ENCODE measurements at places on chromosomes 7 and 10.

- DNase-seq: no peak
Observed at GRCh38 chr7:157669768-157670351, 333.1 kb downstream of the DNAJB6 start.

GRCh38 chr7:116449950-116450349, 49.6 kb upstream of the CAV2 start:
- no peak for DNase-seq

DNA sequence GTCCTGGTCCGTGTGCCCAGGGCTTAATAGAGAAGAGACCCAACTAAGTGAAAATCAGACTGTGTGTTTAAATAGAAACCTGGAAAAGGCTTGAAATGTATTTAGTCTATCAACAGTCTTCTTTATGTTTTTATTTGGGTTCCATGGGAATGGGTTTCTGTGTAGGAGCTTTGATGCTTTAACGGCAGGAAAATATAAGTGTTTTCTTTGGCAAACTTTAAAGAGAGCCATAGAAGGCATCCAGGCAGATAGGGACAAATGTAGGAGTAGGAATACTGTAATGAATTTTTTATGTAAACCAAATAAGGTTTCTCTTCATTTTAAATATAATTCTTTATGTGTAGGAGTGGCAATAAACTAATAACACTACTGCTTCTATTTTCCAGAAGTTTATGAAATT, 989.0 kb downstream of the GATA3 start:
- DNase-seq: no peak

DNA sequence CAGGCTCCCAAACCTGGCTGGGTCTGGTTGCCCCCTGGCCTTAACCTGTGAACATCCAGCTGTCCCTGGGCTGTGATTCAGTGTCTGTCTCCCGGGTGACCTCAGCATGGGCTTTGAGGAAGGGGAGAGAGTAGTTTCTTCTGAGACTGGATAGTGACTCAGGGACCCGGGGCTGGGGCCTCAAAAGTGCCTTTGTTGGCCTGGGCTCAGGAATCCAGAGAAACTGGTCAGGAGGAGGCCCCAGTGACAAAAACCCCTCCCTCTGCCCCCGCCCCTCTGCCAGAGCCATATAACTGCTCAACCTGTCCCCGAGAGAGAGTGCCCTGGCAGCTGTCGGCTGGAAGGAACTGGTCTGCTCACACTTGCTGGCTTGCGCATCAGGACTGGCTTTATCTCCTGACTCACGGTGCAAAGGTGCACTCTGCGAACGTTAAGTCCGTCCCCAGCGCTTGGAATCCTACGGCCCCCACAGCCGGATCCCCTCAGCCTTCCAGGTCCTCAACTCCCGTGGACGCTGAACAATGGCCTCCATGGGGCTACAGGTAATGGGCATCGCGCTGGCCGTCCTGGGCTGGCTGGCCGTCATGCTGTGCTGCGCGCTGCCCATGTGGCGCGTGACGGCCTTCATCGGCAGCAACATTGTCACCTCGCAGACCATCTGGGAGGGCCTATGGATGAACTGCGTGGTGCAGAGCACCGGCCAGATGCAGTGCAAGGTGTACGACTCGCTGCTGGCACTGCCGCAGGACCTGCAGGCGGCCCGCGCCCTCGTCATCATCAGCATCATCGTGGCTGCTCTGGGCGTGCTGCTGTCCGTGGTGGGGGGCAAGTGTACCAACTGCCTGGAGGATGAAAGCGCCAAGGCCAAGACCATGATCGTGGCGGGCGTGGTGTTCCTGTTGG, at the start of gene CLDN4:
CLDN4 (plus strand) TSS at position 316 of the 903 bp plus-strand sequence; CDS start at position 522, 206 bp downstream.
- no peak for DNase-seq

DNA sequence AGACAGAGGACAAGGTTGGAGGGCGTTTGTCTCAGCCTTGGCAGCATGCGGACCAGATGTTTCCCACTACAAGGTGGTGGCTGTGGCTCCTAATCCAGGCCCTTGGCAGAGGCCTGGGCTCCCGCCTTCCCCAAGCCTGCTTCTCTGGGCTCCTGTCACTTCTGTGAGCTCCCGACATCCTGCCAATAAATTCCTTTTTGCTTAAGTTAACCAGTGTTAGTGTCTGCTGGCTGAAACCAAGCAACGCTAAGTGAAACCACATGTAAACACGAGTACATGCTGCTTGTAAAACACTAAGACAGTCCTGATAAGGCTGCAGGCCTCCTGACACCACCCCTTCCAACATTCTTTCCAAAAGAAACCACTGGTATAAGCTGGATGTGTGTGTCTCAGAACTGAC, 263.6 kb upstream of the ZMIZ1 start:
- DNase-seq: no peak

GRCh38 chr10:122143238-122143841, 127.8 kb upstream of the BTBD16 start:
- no peak for DNase-seq

- no peak for DNase-seq
Observed at GRCh38 chr10:22564060-22564459, 150.3 kb downstream of the PIP4K2A start.

DNA sequence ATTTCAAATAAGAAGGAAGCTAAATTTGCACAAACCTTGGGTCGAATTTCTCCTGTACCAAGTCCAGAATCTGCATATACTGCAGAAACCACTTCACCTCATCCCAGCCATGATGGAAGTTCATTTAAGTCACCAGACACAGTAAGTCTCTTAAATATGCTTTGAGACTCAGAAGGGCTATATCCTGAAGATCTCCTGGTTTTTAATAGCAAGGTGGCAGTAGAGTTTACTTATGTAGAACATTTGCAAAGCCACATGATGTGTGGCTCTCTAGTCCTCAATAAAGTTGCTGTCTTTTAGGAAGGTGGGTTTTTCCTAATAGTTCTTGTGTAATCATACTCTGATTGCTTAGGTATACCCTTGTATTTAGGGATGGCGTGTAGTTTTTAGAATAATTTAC, 8.7 kb downstream of the DBF4 start:
- DNase-seq: no peak

- no peak for DNase-seq
Observed at GRCh38 chr10:12929381-12929780, 72.1 kb downstream of the CCDC3 start.

DNA sequence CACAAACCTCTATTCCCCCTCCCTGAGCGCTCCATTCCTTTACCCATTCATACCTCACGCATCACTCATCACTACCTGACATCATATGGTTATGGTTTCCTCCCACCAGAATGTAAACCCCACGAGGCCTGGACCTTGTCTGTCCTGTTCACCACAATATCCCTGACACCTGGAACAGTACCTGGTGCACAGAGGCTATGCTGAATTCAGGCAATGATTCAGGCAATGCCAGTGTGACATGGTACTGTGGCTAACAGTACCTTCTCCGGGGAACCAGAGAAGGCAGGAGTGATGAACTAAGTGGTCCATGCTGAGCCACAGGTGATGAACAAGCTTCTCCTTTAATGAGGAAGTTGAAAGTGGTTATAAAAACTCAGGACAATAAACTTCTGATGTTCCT, 202.5 kb upstream of the PLXNA4 start:
- DNase-seq: no peak

GRCh38 chr7:28096713-28097112, 83.9 kb downstream of the JAZF1 start:
- DNase-seq: peak; percentile 8

GRCh38 chr10:112045938-112046337, 137.6 kb downstream of the GPAM start:
- no peak for DNase-seq

DNA sequence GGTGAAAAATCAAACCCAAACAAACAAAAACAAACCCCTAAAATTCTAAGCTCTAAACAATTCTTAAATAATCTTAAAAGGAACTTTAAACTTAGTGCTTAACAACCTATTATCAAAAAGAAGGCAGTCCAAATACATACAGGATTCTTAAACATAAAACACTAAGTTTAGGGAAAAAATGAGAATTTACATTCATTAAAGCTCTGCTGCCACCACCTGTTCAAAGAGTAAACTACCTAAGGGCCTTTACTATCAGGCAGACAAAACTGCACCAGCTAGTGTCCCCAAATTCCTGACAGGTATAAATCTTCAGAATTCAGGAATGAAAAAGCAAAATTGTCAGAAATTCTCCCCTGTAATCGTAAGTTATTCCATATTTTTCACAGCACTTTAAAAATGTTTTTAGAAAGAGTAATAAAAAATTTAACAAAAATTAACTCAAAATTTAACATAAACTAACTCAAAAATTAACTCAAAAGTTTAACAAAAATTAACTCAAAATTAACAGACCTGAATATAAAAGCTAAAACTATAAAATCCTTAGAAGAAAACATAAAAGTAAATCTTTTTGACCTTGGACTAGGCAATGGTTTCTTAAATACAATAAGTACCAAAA, 55.1 kb downstream of the PDZD8 start:
- no peak for DNase-seq

DNA sequence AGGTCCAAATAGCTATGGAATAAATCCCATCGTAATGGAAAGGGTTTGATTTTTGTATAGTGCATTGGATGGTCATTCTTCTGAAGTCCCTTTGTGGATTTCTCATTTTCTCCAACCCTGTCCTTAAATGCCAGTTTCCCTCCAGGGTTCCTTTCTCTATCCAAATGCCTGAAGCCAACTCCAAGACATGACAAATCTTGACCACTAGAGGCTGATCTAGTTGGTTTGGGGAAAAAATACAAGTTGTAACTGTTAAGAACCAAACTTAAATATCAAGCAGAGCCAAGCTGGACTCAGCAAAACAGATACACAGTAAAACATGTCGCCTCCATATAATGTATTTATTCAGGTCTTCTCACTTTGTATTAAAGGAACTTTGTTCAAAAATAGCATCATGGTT, 28.7 kb downstream of the FRMD4A start:
- no peak for DNase-seq

GRCh38 chr10:102492344-102492939, 10.1 kb downstream of the ACTR1A start:
- no peak for DNase-seq

GRCh38 chr7:27409776-27410175, 167.2 kb downstream of the EVX1 start:
- DNase-seq: no peak

DNA sequence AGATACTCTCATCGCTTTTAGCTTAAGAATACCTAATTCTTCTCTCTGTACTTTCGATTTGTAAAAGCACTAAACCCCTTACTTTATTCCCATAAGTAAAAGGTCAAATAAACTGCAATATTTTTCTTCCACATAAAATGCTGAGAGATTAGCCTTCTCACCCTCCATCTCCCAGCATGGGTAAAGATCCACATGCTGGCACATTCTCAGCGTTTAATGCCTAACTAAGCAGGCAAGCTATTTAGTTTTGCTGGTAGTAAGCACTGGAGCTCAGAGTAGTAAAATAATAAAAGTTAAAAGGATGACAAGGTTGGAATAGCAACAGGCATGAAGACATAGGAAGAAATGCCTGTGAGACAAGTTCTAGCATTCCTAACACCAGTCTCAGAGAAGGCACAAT, 65.9 kb upstream of the NEBL start:
- DNase-seq: no peak

GRCh38 chr7:51292596-51292995, 24.0 kb downstream of the COBL start:
- no peak for DNase-seq

- no peak for DNase-seq
Observed at GRCh38 chr10:83078160-83078559, 1061.1 kb upstream of the GHITM start.

- no peak for DNase-seq
Observed at GRCh38 chr7:157682064-157682945, 345.5 kb downstream of the DNAJB6 start.
